ENCODE measurements at places on chromosomes 7 and 10.
A peak's percentile ranks its signal among the peaks of the same experiment; 100 is the strongest.

GRCh38 chr7:14073988-14074387 is 84.5 kb upstream of the ETV1 start:
- DNase-seq, result no peak

GRCh38 chr7:149075286-149075685 is 15.2 kb downstream of the ZNF786 start:
- DNase-seq, result no peak

DNA sequence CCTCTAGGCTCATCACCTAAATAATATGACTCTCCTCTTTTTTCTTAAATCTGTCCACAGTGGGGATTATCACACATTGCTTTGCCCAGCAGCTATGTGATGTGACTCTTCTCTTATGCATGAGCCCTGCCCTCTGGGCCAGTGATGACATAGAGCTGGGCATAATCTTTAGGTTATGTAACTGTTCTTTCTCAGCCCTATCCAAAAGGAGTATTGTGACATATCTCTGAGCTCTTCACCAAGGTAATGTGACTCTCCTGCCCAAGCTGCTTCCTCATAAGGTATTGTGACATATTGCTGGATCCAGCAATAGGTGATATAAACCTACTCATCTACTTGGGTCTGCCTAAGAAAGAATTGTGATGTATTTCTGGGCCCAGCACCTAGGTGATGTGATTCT is 37.7 kb upstream of the ZNF107 start:
- DNase-seq, result no peak

GRCh38 chr10:67853512-67853911 is 15.5 kb upstream of the DNAJC12 start:
- no peak for DNase-seq

DNA sequence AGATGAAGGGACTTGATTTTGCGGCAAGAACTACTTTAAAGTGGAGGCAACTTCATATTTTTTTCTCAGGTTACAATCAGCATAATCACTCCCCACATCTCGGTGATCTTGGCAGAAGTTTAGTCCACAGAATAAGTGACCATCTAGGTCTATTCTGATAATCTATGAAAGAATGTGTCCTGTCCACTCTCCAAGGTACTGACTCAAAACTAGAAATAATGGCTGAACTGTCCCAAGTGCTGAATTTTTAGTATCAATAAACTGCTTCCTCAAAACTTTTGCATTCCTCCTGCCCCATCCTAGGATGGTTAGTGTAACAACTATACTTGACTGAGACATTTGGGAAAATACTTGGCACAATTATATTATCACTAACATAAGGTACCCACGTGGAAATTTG is 10.9 kb upstream of the CHRM2 start:
- no peak for DNase-seq

- DNase-seq, result no peak
Observed at GRCh38 chr7:5393748-5394147, 29.9 kb downstream of the TNRC18 start.

DNA sequence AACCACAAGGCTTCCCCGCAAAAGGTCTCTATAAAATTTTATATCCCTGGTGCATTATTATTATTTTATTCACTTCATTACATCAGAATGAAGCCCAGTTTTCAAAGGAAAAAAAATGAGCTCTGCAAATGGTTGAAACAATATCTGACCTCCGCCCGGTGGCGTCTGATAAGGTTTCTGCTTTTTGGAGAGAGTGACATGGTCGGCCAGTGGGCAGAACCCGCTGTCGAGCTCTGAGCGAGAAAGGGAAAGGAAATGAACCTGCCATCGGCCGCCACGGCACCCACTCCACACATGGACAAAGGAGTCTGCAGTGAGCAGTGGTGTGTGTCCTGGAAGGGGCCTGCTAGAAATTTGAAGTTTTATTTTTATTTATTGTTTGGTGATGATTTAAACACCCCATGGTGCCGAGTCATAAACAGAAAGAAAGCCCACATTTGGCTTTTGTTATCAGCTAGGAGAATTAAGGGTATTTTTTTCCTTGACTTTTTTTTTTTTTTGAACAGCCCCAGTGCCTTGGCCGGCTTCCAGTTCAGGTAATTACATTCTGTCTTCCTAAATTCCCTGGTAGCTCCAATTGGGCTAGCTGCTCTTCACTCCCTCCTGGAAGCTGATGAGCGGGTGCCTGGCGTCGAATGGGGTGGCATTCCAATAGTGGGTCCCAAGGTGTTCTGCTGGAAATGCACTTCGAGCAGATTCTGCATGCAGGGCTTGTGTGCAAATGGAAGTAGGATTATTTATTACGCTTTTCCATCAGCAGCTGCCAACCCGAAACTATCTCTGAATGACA is 149.4 kb upstream of the MKI67 start:
- no peak for DNase-seq

DNA sequence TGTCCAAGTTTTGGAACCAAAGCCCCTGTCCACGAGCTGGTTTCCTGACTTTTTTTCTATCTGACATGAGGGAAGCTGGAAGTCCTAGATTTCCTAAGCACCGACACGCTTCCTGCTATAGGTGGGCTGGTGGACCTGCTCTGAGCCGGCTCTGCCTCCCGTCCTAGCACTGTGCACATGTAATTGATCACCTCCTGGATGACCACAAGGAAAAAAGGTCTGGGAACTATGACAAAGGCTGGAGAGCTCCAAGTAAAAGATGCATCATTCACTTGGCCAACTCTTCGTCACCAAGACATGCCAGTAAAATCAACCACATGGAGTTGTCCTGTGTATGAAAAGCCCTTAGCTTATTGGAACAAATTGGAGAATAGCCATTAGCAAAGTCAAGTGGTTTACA is 104.8 kb downstream of the ITIH5 start:
- DNase-seq, result no peak

DNA sequence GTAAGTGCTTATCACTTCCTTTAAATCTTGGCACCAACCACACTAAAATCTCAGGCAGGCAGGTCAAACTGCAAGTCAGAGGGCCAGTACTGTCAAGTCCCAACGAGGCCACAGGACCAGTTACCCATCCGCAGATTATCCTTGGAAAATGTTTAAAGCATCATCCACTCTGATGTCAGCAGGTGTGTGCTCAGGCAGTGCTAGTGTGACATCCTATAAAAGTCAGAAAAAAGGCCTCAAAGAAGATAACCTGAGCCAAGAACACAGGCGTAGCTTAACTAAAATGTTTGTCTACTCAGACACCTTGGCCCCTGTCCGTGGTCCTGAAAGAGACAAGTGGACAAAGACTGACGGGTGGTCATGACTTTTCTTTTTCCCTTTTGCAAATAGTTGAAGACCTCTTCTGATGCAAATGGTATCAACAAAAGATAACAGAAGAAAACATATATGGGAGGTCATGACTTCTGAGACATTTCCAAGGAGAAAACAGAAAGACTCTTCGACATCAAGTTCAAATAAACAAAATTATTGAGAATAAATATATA is 309.3 kb downstream of the KCNMA1 start:
- no peak for DNase-seq

- no peak for DNase-seq
Observed at GRCh38 chr7:156111-157007, 36.0 kb upstream of the FAM20C start.

DNA sequence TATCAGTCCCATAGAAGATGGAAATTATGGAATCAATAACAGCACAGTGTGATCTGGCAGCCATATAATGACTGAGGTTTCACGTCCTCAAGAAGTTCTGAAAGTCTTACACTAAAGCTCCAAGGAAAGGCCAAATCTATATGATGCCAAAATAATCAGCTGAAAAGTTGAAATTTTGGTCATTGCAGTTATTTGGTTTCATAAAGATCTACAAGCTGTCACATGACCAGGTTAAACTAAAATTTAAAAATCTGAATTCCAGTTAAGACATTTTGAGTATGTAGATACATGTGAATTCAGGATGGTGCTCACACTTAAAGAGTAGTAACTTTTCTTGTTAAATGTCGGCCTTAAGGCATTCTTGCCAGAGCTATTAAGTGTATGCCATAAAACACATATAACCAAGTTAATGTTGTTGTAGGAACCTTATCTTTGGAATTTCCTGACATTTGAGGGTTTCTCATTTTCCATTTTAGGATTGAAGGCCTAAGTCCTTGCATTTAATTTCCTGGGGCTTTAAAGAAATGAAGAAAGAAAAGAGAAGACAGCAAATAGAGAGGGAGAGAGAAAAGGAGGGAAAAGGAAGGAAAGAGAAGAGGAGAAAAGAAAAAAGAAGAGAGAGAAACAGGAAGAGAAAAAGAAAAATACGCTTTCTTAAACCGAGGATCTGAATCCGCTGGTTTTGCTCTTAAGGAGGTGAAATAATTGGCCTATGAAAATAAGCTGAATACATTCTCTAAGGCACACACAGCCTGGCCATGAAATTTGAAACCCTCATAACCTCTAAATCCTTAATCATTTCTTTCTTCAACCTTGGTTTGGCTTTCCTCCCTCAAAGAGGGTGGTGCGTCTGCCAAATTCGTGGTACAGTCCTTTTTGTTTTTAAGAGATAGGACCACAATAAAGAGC is 43.8 kb downstream of the DENND2A start:
- no peak for DNase-seq

- no peak for DNase-seq
Observed at GRCh38 chr10:21508706-21509331, 16.7 kb downstream of the SKIDA1 start.

- DNase-seq, result no peak
Observed at GRCh38 chr7:127751062-127751461, 99.1 kb downstream of the SND1 start.

DNA sequence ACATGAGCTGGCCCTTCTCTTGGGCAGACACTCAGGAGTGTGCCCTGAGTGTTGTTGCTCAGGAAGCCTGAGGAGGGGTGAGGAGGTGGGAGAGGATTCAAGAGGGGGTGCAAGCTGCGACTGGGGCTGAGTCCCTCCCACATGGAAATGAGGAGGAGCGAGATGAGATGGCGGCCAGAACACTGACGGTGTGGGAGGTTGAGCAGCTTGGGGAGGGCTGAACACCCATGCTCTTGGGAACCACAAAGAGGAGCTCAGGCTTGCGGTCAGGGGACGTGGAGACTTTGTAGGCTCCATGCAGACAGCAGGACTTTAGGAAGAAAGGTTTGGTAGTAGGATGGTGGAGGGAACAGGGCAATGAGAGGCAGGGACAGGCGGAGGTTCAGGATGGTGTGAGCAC is 163.2 kb upstream of the SHH start:
- DNase-seq, result no peak

- DNase-seq, result no peak
Observed at GRCh38 chr7:135510592-135511183, 786 bp upstream of the CNOT4 start.

- no peak for DNase-seq
Observed at GRCh38 chr7:106749165-106749564, 88.2 kb upstream of the CCDC71L start.

- no peak for DNase-seq
Observed at GRCh38 chr10:99466632-99467223, 36.3 kb upstream of the GOT1 start.

GRCh38 chr10:123378302-123378701 is 224.1 kb downstream of the BUB3 start:
- no peak for DNase-seq

DNA sequence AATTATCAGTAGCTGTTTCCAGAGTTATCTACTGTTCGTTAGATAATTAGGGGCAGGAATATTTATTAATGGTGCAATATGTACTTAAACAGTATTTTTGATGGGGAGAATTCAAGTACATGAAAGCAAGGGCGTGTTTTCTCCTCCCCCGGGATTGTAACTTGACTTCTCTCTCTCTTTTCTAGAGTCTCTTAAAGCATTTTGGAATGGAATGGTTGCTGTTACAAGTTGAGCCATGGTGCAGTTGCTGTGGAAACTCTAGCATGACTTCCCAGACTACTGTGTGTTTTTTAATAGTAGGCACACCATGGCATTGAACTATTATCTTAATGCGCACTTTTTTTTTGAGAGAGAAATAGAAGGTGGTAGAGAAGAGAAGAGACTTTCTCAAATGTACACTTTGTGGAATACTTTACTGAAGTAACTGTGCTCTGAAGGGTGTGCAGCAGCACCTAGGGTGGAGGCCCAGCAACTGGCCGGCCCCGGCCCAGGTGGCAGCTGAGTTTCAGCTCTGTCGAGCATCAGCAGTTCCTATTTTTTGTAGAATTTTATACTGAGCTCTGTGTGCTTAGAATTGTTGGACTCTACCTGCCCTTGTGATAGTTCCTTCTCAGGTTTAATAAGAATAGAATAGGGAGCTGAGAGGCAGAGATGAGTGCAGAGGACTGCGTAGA is 64.4 kb downstream of the CCNY start:
- no peak for DNase-seq

- no peak for DNase-seq
Observed at GRCh38 chr7:18163091-18163490, 135.4 kb upstream of the PRPS1L1 start.

- no peak for DNase-seq
Observed at GRCh38 chr7:154310114-154310513, 257.9 kb downstream of the DPP6 start.

GRCh38 chr10:45147000-45147399 is 146.3 kb downstream of the ZNF22 start:
- DNase-seq, result no peak

- DNase-seq, result peak; percentile 63
Observed at GRCh38 chr10:79445977-79446757, 743 bp upstream of the ZCCHC24 start.
